ENCODE measurements at places on chromosomes 5 and 9. TPM values are rescaled to one million over a fixed set of nuclear protein-coding genes. Genes with fewer than 3 reads are reported as not detected.

Gene SPATA31A1
- not detected for polyA plus RNA-seq

Gene CCDC192
- not detected for polyA plus RNA-seq

Gene RASGRF2
- polyA plus RNA-seq, result 0.05 TPM

Gene SERINC5
- 19.0 TPM for polyA plus RNA-seq

Gene IL13
- not detected for polyA plus RNA-seq

Gene ANKRD31
- polyA plus RNA-seq, result 0.05 TPM

Gene AFAP1L1
- 6.3 TPM for polyA plus RNA-seq

Gene OTULINL
- 1.1 TPM for polyA plus RNA-seq

Gene PCDHGA2
- 2.0 TPM for polyA plus RNA-seq

Gene GFPT2
- polyA plus RNA-seq, result 0.15 TPM

Gene PTPN3
- polyA plus RNA-seq, result 18.2 TPM

Gene BTNL8
- not detected for polyA plus RNA-seq

Gene WNT8A
- not detected for polyA plus RNA-seq

Gene NTMT1
- 59.9 TPM for polyA plus RNA-seq

Gene SPINK1
- not detected for polyA plus RNA-seq

Gene LCN10
- polyA plus RNA-seq, result not detected

Gene IFNA2
- polyA plus RNA-seq, result not detected

Gene VDAC1
- polyA plus RNA-seq, result 209 TPM

Gene GLRA1
- not detected for polyA plus RNA-seq

Gene DBH
- not detected for polyA plus RNA-seq

Gene NR6A1
- 0.76 TPM for polyA plus RNA-seq

Gene BOD1
- 41.4 TPM for polyA plus RNA-seq

Gene ACTBL2
- polyA plus RNA-seq, result 0.10 TPM

Gene EGFLAM
- 0.10 TPM for polyA plus RNA-seq

Gene PROB1
- polyA plus RNA-seq, result 0.03 TPM

Gene LECT2
- polyA plus RNA-seq, result not detected

Gene CA9
- polyA plus RNA-seq, result 37.7 TPM

Gene IFNB1
- not detected for polyA plus RNA-seq

Gene DDX4
- not detected for polyA plus RNA-seq

Gene BAAT
- polyA plus RNA-seq, result 0.02 TPM

Gene COL5A1
- 1.2 TPM for polyA plus RNA-seq

Gene PCDHA10
- polyA plus RNA-seq, result 0.01 TPM

Gene GLRX
- polyA plus RNA-seq, result 8.4 TPM

Gene PCDHB7
- 0.01 TPM for polyA plus RNA-seq

Gene ARL15
- polyA plus RNA-seq, result 12.6 TPM

Gene RLN1
- not detected for polyA plus RNA-seq

Gene SMC2
- polyA plus RNA-seq, result 13.8 TPM

Gene CTSV
- polyA plus RNA-seq, result 188 TPM

Gene TERT
- not detected for polyA plus RNA-seq

Gene HAVCR2
- not detected for polyA plus RNA-seq

Gene PHF24
- polyA plus RNA-seq, result 0.07 TPM

Gene CNTNAP3B
- 6.9 TPM for polyA plus RNA-seq

Gene SLC23A1
- not detected for polyA plus RNA-seq

Gene TPPP
- 0.46 TPM for polyA plus RNA-seq

Gene TAF11L5
- polyA plus RNA-seq, result not detected

Gene TEX48
- not detected for polyA plus RNA-seq

Gene RLN2
- polyA plus RNA-seq, result 0.67 TPM

Gene FOXI1
- not detected for polyA plus RNA-seq

Gene CCDC183
- polyA plus RNA-seq, result 0.05 TPM

Gene SLC6A19
- polyA plus RNA-seq, result not detected

Gene PHF2
- polyA plus RNA-seq, result 5.9 TPM

Gene UNC13B
- 10.1 TPM for polyA plus RNA-seq

Gene ANKRD18A
- 1.9 TPM for polyA plus RNA-seq

Gene NELFB
- 44.4 TPM for polyA plus RNA-seq

Gene IRGM
- polyA plus RNA-seq, result 0.03 TPM

Gene SH2D3C
- polyA plus RNA-seq, result 0.08 TPM

Gene DENND1A
- 32.1 TPM for polyA plus RNA-seq

Measured in mammary epithelial cell (primary cell).